Activated CD4-positive, alpha-beta T cell treated with anti-CD3 and anti-CD28 coated beads for 1 hour (primary cell): ENCODE measurements at places on chromosomes 12 and 14.

DNA sequence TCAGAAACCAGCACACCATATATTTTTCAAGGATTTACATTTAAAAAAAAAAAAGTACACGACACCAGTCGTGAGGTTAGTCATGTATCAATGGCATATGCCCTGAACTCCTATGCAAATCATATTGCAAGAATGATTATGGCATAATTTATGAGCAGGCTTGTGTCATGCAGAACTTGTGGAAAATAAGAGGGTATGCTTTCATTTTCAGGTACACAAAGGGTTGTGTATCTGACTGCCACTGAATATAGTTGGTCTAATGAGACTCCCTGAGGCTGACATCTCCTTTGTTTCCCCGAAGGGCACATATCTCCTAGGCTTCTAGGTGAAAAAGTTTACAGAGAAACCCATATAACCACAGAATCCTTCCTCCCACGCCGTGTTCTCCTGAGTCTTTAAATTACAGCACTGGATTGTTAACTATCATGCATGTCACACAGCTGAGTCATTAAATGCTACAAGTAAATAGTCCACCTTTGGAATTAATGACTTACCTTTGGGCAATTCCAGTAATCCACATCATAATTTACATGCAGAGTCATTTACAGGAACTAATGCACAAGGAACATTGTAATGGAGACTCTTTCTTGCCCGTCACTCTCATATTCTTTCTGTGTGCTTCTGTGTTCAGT lies 356.7 kb upstream of the DIO2 start:
- DNase-seq, result no peak

GRCh38 chr14:105485739-105486162 lies 935 bp upstream of the CRIP1 start:
- DNase-seq, result no peak

- no peak for DNase-seq
Observed at GRCh38 chr14:105072381-105072861, 7.2 kb upstream of the GPR132 start.

DNA sequence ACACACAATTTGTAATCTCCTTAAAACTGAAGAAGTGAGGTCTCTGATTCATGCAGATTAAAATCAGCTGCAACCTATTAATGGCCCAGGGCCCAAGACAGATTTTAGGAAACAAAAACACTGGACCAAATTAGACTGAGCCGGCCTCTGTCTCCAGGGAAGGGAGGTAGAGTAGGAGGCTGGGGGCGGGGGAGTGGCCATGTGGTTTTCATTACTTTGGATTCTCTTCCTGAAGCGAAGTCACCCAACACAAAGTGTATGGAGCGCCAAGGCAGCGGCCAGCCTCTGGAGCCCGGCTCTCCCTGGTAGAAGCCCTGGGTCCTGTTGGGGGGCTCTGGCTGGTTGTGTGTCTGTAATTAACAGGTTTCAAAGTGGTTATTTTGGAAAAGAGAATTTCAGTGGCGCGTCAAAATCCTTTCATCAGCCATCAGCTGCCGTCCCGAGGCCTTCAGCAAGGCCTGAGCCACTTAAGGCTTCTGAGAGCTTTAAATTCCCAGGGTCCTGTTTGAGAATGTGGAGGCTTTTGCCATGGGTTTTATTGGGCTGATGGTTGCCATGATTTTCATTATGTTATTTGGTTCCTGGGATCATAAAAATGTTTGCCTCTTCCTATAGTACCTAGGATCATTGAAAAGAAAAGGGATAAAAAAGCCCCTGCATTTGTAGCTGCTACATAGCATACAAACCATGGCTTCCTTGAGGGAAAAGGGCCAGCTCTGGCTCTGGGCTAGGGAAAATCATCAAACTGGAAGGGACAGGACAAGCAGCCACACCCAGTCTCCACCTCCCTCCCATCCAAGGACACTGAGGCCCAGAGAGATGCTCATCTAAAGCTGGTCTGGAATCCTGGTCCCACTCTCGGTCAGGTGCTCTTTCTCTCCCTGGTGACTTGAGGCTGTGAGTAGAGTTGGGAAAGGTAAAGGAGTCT lies 282.4 kb downstream of the ZFP36L1 start:
- no peak for DNase-seq

DNA sequence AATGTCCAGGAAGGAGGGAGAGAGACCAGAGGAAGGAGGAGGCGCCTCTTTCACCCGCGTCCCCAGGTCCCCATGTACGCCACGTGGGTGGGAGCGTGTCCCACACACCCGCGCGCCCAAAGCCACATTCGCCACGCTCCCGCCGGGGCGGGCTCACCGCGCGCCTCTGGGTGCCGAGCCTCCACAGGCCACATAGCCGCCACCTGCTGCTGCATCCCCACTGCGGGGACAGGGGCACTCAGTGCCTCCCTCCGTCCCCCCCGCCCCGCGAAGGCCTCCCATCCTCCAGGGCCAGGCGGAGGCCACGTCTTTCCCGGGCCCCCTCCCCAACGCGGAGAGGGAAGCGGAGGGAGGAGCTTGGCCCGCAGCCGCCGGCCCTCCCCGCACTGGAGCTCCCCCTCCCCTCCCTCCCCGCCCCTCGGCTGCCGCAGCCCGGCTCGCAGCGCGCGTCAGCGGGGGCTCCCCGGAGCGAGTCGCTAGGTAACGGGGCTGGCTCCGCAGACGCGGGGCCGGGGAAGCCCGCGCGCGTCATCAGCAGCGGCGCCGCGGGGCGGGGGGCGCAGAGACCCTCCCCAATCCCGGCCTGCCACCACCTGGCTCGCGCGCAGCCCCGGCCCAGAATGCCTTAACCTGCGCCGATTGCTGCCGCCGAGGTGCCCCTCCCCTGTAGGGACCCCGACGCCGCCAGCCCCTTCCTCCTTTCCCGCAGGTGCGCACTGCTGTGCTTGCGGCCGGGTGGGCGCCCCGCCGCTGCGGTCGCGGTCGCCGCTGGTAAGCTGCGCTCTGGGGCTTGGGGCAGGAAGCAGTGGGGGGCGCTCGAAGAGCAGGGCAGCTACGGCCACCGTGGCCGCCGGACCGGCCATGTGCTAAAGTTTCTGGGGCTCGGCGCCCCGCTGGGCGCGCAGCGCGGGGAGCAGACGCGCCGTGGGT lies 536 bp upstream of the TUNAR start:
- DNase-seq, result no peak

- DNase-seq, result no peak
Observed at GRCh38 chr12:132178316-132178715, 34.1 kb downstream of the NOC4L start.

DNA sequence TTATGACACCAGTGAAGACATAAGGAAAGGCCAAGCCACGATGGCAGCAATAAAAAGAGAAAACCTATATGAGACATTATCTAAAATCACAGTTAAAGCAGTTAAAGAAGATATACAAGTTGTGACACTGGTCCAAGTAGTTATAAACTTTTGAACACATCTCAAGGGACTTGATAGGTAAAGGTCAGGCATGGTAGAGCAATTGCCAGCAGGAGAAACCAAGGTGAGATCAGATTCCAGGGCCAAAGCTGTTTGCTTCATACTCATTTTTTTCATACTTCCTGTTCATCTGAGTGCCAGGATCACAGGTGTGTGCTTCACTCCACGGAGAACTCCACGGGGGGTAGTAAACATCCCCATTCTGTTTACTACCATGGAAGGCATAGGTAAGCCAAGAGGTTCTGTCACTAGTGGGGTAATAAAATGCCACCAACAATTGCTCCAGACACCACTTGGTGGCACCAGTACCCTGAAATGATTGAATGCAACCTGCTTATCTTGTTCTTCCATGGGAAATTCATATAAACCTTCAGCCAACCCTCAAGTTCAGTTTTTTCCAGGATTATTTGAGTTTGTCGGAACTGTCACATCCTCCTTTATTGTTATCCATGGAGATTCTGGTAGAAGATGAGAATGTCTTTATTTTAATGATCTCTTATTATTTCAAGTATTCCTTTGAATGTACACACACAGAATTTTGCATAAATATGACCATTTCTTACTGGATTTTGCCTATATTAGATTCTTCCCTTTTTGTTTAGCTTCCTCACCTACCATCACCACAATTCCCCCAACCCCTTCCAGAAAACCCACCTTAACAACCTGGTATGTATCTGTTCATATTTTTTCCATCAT lies 59.2 kb upstream of the TSPAN8 start:
- no peak for DNase-seq

DNA sequence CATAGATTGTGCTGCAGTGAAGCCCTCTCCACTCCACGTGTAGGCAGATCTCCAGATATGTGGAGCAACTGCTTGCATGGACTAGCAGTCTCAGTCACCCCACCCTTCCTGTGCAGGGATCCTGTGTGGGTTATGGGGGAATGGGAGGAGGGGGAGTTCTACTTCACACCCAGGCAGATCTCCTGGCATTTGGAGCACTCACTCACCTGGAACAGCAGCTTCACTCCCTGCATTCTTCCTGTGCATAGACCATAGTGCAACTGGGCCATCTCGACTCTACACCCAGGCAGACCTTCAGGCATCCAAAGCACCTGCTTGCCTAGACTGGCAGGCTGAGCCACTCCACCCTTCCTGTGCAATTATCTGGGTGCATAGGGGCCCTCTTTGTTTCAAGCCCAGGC lies 96.0 kb upstream of the PCED1B start:
- no peak for DNase-seq

- DNase-seq, result no peak
Observed at GRCh38 chr12:57063991-57064685, 14.2 kb upstream of the MYO1A start.

DNA sequence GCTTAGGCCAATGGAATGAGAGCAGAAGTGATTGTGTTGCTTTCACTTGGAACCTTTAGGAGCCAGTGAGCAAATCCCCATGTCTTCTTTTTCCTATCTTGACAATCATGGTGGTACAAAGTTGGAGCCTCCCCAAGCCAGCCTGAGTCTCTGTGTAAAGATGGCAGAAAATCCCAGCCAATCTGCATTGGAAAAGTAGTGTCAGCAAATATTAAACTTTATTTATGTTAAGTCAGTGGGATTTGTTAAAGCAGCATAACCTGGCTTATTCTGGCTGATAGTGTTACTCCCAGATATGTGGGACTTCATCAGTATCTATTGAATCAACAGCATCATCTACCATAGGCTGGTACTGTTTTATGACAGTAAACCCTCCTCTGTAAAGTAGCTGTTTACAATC lies 2.2 kb upstream of the NUAK1 start:
- no peak for DNase-seq

GRCh38 chr12:122024132-122024785 lies 2.6 kb downstream of the BCL7A start:
- DNase-seq, result no peak

DNA sequence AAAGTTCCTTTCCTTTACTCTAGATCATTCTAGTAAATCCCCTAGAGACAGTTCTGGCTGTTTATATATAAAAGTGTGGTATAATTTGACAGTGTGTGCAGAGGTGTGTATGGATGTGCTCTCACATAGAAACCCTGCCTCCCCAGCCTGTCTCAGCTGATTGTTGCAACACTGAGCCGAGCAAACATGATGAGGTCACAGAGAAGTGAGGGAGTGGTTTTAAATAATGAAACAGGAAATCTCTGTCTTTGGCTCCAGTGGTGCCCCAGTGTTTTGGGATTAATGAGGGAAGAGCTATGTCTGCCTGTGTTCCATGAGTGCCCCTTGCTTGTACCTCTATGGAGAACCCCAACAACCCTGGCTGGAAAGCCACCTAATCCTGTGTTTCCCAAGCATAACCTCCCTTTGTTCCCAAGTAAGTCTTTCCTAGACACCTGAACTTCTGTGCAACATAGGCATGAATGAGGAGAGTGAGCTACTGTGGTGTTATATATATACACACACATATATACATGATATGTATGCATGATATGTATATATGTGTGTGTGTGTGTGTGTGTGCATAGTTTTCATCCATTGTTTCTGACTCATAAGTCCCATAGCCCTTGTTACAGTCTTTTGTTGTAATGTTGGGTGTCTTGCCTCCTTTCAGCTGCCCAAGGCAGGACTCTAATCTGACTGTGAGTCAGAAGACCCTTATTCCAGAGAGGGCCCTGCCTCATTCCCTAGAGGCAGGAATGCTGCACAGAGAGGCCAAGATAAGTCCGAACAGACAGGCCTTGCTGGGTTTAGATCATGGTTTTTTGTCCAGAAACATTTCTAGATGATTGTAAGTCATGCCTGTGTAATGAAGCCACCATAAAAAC lies 18.0 kb downstream of the TRAF3 start:
- DNase-seq, result no peak

DNA sequence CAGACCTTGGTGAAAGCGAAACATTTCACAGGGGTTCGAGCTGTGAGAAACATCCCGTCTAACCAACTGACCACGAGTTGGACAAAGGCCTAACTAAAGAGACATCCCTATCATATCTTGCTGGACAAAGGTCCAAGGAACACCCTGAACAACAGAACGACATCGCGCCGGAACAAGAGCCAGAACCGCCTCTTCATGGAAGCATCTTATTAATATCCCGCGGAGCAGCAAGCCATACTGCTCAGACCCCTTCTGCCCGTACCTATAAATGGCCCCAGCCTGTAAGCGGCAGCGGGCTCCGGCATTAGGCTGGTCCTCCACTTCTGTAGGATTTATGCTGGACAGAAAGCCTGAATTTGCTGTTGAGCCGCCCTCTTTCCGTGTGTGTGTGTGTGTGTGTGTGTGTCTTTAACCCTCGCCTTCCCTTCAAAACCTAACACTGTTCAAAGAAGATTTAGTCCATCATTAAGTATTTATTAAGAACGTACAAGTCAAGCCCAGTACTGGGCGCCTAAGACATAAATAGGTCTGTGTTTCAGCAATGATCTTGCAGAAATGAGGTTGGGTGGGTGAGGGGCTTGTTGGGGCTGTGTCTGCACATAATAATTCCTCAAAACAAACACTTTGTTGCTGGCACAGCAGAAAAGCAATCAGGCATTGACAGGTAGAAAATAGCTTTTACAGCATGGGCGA lies 1.9 kb downstream of the SLC6A15 start:
- no peak for DNase-seq

DNA sequence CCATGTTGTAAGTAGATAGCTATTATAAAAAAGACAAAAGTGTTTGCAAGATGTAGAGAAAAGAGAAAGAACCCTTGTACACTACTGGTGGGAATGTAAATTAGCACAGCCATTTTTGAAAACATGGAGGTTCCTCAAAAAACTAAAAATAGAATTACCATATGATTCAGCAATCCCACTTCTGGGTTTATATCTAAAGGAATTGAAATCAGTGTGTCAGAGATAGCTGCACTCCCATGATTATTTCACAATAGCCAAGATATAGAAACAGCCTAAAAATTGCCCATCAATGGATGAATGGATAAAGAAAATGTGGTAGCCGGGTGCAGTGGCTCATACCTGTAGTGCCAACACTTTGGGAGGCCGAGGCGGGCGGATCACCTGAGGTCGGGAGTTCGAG lies 9.2 kb downstream of the PSMC6 start:
- no peak for DNase-seq

DNA sequence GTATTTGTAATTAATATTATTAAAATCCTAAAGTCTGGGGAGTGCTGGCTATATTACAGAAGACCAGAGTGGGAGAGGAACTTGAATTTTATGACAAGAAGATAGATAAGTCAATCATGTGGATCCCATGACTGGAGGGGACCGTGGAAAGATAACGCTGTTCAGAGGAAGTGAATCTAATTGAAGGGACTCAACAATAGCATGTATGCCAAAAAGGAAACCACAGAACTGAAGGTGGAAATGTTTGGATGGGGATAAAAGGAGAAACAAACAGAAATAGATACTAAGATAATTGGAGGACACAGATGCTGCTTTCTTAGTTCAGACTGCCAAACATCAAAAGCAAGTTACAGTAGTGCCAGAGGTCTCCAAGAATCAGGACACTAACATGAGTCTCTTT lies 21.1 kb downstream of the OR6J1 start:
- DNase-seq, result no peak
